ENCODE measurements at places on chromosomes 5 and 9.

DNA sequence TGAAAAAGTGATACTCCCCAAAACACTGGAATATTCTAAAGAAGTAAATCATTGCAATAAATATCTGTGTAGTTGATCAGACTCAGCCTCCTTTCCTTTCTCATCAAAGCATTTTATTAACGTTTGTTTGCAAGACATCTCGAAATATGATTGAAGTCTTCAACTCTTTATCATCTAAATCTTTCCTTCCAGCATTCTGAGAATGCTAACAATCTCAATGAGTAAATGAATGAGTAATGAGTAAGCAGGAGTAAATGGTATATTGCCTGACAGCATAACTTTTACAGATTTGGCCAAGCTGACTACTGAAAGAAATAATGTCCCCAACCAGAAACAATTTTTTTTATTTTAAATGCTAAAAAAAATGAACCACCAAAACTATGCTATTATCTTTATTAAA, 157.1 kb downstream of the SLCO4C1 start:
- DNase-seq = no peak

GRCh38 chr5:31731016-31731415, 92.1 kb downstream of the PDZD2 start:
- DNase-seq = no peak

GRCh38 chr5:157161996-157162395, 4.1 kb downstream of the GARIN3 start:
- DNase-seq = peak; percentile 48

GRCh38 chr9:72292874-72293607, 72.0 kb downstream of the ZFAND5 start:
- no peak for DNase-seq

DNA sequence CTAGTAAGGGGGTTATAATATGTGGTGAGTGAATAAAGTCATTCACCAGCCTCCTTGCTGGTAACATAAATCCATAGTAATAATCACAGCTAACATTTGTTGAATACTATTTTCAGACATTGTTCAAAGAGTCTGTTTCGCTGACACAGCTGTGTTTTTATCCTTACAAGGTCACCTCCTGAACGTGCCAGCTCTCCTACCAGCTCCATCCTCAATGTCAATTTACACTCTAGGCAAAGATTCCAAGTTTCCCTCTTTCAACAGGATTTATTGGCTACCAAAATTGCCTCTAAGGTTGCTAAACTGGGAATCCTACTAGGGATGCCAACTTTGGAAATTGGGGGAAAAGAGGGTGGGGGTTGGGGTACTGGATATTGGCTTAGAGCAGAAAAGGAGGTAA, 30.7 kb upstream of the SMC5 start:
- DNase-seq = no peak

- no peak for DNase-seq
Measured at GRCh38 chr5:3103262-3103811, 351.9 kb upstream of the IRX2 start.

GRCh38 chr9:75885652-75886051, 4.8 kb upstream of the PCSK5 start:
- no peak for DNase-seq

GRCh38 chr9:8534828-8535227, 735.2 kb upstream of the DMAC1 start:
- no peak for DNase-seq

- no peak for DNase-seq
Measured at GRCh38 chr9:110977259-110977709, 61.0 kb downstream of the LPAR1 start.

DNA sequence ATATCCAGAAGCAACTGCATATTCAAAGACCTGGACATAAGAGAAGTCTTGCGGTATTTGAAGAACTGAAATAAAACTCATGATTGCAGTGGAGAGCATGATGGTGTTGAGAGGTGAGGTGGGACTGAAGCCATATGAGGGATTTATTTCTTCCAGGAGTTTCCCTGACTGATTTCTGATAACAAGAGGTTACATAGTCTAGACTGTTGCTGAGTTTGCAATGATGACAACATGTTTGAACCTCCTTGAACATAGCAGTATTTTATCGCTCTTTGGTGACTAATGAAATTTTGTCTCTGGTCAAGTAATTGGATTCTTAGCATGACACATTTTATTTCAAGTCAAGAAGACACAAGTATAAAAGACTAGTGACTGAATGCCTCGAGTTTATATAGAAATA, 61.8 kb downstream of the ACTBL2 start:
- DNase-seq = no peak

- no peak for DNase-seq
Measured at GRCh38 chr5:33423018-33423630, 17.6 kb upstream of the TARS1 start.

- no peak for DNase-seq
Measured at GRCh38 chr5:148735301-148735835, 81.0 kb upstream of the HTR4 start.

DNA sequence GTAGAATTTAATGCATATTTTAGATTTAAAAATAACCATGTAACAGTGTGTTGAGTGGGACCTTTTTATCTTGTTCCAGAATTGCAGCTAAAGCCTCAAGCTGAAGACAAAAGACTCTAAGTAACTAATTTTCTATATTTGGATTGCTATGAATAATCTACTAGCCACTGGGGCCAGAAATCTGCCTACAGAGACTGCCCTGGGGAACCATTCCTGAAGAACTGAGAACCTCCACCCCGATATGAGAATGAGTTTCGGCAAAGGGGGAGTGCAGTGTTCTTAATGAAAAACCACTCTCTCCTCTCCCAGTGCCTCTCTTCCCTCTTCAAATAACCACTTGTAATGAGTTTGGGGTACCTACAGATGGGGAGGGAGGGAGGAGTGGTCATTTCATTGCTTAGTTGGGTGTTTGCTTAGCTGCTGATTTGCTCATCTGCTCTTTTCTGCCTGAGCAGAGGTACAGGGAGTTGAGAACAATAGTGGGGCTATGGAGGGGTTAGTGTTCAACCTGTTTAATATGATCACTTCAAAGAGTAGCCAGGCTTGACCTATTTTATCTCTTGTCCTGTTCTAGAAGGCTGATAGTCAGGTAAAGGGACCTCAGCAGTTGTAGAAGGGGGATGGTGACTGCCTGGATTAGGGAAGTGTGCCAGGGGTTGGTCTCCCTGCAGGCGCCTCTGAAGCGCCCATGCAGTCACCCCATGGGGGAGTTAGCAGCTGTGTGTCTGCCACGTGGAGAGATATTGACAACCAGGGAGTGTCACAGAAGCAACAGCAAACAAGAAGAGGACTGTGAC, 47.7 kb downstream of the ATG10 start:
- DNase-seq = no peak

Measured in activated CD8-positive, alpha-beta memory T cell treated with anti-CD3 and anti-CD28 coated beads, Interleukin-2, amount 50 U/mL, for 48 hours (primary cell).